Activated CD4-positive, alpha-beta T cell treated with anti-CD3 and anti-CD28 coated beads, Interleukin-2, Interleukin-4, amounts not matched to agents 100 ng/mL and 50 ng/mL, durations not matched to agents 16 hours and 8 hours (primary cell): ENCODE measurements at places on chromosomes 1 and 21.

- DNase-seq = no peak
Measured at GRCh38 chr1:17909634-17910033, 154.5 kb downstream of the ACTL8 start.

DNA sequence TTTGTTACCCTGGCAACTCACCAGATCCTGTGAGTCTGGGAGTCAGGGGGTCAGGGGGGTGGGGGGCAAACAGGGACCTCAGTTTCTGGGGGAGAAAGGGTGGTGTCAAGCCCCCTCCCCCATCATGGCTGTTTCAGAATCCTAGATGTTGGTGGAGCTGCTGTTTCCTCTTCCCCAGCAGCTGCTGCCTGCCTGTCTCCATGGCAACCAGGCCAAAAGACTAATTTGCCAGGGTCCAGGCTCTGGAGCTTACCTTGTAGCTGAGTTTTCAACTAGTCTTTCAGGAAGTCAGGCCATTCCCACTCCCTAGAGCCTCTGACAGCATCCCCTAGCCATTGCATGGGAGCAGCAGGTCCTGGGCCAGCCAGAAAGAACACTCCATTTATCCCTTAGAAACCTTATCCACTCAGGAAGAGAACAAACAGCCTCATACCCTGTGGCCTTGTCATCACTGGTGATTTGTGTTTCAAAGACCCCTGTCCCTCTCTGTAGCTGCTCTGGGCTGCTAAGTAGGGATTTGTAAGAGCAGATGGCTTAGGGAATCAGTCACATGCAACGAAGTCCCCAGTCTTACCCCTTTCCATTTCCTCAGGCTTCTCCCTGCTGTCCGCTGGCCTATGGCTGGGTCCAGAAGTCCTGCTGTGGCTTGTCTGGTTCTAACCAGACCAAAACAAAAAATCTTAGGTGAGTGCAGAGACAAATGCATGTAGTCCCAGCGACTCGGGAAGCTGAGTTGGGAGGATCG lies 21.5 kb upstream of the STMN1 start:
- DNase-seq = no peak

DNA sequence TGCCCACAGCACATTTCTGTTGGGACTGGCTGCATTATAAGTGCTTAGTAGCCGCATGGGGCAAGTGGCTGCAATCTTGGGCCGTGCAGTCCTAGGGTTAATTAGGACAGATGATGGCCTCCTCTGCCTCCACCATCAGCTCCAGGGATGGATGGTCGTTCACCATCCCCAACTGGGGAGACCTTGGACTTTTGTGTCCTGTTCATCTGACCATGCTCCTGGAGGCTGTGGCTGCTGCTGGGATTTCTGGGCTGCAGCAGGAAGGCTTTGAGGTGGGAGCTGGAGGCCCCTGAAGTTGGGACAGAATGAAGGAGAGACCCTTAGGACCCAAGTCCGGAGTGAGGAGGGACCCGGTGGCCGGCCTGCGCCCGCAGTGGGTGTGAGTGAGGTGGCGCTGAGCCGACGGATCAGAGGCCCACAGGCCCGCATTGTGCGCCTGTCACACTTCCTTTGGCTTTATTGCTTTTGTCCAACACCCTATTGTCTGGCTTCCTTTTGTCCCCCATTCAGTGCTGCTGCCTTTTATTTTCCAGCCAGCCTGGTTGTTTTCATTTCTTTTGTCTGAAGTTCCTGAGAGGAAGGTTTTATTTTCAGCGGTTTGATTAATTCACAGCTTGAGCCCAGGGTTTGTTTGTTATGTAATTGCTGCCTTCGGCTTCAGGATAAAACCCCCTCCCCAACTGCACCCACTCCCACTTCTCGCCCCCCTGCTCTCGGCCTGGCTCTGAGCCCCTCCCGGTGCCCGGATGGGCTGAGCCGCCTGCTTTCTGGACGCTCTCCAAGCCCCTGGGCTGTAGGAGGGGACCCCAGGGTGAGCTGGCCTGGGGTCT lies 35.6 kb downstream of the SOX13 start:
- no peak for DNase-seq

- DNase-seq = no peak
Measured at GRCh38 chr1:168271636-168272035, 9.0 kb upstream of the TBX19 start.

DNA sequence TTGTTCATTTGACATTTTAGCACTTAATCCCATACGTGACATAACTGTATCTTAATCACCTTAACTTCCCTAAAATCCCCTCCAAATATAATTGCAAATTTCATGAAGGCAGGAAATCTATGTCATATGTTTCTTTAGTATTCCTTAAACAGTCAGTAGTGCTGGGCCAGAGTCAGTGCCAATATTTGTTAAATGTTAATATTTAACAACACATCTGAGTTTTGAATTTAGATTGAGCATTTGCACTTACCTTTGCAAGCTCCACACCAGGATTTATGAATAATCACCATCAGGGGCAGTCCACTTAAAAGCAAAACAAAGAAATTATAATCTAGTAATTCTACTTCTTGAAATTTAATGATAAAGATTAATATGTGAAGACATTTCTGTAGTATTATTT lies 5.3 kb downstream of the KTI12 start:
- DNase-seq = no peak

- no peak for DNase-seq
Measured at GRCh38 chr1:112975336-112975735, 19.3 kb upstream of the SLC16A1 start.

- no peak for DNase-seq
Measured at GRCh38 chr1:160374306-160375110, 7.6 kb downstream of the NHLH1 start.

DNA sequence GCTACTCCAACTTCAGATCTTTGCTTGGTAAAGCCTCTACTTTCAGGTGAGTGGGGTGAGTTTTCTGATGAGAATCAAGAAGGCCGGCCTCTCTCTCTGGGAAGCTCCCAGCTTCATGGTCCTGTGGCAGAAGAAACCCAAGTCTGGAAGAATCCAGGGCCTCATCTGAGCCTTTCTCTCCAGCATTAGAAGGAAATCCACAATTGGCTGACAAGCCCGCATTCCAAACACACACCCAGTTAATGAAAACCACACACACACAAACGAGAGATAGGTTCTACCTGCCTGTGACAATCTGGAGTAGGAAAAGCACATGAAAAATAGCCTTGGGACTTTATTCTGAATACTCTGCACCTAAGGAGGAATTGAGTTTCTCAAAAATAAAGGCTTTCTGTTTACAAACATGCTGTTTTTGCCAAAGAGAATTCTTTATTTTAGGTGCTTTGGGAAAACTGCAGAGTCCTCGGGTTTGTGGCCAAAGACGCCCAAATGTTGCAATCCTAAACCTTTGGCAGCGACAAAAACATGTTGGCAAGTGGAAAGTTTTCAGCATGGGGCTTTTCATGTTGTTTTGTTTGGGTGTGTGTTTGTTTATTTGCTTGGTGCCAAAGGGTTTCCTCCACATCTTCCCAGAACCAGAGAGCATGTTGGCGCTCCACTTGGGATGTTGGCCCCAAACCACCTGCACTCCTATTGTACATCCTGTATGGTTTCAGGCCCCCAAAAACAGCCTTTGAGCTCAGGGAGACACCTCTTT lies 216.2 kb downstream of the SETD4 start:
- DNase-seq = no peak
